ENCODE measurements at places on chromosomes 1 and 21. TPM values are rescaled to one million over a fixed set of nuclear protein-coding genes. Genes with fewer than 3 reads are reported as not detected.

DNA sequence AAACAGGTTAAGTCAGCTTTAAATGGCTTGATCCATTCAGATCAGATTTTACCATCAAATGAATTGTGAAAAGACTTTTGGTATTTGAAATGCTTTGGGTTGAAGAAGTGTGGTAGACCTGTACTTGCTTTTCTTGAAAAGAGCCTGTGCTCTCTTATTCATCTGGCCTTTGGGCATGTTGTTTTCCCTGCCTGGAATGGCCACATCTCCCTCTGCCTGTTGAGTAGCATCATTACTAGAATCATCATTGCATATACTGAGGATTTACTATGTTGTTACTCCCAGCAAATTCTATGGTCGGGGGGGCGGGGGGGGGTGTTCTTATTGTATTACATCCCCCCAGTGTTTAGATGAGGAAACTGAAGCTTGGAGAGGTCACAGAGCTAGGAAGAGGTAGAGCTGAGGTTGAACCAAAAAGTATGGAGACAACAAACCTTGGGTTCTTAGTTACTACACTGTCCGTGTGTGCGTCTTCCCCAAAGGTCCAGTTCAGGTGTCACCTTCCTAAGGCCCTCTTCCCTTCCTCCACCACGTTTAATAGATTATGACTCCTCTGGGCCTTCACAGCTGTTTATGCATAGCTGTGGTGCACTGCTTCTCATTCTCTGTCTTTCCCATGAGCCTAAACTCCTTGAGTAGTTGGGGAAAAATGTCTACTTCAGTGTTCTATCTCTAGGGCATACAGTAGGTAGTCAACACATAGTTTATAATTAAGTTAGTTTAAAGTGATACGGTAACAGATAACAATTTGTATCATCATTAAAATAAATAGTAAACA is 246.4 kb upstream of the HOOK1 start:
- DNase-seq: peak; percentile 35

DNA sequence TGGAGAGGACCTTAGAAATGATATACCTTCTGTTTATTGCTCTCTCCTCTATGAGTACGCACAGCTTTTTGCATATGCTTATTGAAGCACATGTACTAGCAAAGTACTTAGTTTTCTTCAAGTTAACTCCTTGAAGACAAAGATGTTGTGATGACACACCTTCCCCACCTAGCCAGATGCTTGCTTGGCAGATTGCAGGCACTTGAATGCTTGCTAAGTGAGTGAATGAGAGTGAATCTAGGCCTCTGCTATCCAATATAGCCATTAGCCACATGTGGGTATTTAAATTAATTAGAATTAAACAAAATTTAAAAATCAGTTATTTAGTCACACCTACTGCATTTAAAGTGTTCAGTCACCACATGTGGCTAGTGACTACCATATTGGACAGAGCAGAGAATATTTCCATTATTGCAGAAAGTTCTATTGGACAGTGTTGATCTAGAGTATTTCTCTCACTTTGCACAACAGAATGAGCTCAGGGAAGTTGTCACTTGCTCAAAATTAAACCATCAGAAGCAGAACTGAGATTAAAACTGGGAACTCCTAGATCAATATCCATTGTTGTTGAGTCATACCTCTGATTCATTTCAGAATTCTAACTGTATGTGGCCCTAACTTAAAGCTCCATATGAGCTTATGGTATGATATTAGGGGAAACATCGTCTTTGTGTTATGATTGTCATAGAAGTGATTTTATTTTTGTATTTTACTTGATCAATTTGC is 8.6 kb upstream of the EEIG2 start:
- peak; percentile 31 for DNase-seq

- DNase-seq: no peak
These were observed 2.7 kb upstream of the SLC5A9 start for GRCh38 chr1:48219803-48220202.

DNA sequence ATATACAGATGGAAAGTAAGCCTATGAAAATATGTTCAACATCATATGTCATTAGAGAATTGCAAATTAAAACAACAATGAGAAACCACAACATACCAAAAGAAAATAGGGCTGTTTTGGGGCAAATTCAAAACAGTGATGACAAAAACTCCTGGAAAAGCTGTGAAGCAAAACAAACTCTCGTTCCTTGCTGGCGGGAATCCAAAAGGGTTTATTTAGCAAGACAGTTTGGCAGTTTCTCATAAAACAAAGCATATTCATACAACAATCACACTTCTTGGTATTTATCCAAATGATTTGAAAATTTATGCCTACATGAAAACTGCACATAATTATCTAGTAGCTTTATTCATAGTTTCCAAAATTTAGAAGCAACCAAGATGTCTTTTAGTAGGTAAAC is 44.4 kb downstream of the COL11A1 start:
- DNase-seq: no peak

DNA sequence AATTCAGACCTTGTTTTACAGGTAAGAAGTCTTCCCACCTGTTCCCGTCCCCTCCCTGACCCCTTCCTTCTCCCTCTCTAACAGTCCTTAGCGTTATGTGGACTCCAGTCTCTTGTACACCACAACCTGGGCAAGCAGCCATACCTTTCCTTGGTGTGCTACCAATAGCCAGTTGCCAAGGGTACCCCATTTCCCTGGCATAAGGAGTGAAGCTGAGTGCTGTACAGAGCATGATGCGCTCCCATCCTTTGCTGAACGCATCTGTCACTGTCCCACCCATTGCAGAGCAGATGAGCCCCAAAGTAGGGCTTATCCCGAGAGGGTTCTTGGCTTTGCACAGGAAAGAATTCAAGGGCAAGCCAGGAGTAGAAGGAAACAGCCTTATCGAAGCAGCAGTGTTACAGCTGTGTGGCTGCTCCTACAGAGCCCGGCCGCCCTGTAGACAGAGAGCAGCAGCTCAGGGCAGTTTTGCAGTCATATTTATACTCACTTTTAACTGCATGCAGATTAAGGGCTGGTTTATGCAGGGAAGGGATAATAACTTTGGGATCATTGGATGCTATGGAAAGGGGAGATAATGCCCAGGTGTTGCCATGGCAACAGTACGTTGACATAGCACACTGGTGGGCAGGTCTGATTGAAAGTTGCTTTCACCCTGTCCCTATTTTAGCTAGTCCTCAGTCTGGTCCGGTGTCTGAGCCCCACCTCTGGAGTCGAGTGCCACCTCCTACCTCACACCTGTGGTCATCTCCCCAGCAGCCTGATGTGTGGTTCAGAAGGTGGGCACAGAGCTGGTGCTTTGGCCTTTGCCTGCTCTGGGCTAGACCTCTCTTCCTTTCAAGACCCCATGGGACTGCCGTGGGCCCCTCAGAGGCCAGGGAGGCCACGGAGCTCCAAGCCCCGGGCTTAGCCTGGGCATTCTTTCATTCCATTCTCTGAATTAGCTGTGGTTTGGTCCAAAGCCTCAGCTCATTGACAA is 5.1 kb downstream of the FHAD1 start:
- DNase-seq: no peak

DNA sequence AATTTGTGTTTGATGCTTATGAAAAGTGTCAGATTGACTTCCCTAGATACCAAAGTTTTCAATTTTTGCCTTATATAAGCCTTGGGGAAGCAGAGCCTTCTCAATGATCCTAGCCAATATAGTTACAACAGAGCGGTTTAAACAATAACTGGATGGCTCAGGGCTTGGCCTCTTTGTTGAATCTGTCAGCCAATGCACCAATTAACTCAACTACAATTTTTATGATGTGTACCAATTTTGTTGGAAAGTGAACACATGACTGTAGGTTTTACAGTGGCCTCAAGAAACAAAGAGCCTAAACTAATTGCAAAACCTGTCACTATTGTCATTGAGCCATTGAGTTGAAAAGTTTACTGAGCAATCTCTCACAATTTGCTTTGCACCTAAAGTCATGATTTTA is 71.6 kb upstream of the RGS18 start:
- DNase-seq: no peak

- peak; percentile 69 for DNase-seq
These were observed 32.7 kb upstream of the ETV3 start for GRCh38 chr1:157170677-157171515.

GRCh38 chr1:179121159-179121938 is 39.5 kb downstream of the TOR3A start:
- peak; percentile 68 for DNase-seq

DNA sequence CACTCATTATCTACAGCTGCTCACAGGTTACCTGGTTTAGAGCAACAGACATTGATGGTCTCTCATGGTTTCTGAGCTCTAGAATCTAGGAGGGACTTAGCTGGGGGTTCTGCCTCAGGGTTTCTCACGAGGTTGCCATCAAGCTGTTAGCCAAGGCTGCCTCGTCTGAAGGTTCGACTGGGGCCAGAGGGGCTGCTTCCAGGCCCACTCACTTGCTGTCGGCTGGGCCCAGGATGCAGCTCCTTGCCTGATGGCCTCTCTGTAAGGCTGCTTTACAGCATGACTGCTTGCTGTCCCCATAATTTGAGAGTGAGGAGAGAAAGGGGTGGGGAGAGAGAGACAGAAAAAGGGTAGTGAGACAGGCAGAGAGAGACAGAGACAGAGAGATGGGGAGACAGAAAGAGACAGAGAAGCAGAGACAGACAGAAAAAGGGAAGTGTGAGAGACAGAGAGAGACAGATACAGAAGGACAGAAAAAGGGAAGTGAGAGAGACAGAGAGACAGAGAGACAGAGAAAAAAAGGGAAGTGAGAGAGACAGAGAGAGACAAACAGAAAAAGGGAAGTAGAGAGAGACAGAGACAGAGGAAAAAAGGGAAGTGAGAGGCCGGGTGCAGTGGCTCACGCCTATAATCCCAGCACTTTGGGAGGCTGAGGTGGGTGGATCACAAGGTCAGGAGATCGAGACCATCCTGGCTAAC is 106.8 kb upstream of the C1orf174 start:
- no peak for DNase-seq

DNA sequence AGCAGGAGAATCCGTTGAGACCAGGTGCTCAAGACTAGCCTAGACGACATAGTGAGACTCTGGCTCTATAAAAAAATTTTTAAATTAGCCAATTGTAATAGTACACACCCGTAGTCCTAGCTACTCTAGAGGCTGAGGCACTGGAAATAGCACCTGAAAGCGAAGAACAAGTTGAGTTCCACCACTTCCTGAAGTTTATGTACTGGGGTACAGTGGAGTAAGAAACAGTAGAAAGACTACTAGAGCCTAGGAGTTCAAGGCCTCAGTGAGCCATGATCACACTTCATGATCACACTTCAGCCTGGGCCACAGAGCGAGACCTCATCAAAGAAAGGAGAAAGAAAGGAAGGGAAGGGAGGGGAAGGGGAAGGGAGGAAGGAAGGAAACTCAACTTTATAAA is 19.8 kb downstream of the RSBN1 start:
- peak; percentile 23 for DNase-seq

- DNase-seq: no peak
These were observed 7.6 kb upstream of the ENAH start for GRCh38 chr1:225660544-225660946.

GRCh38 chr21:27734146-27734545 is 767.3 kb upstream of the ADAMTS5 start:
- DNase-seq: peak; percentile 17

GRCh38 chr1:7298749-7299151 is 472.3 kb upstream of the VAMP3 start:
- DNase-seq: peak; percentile 7

GRCh38 chr21:43861706-43862105 is 3.3 kb upstream of the AGPAT3 start:
- no peak for DNase-seq

DNA sequence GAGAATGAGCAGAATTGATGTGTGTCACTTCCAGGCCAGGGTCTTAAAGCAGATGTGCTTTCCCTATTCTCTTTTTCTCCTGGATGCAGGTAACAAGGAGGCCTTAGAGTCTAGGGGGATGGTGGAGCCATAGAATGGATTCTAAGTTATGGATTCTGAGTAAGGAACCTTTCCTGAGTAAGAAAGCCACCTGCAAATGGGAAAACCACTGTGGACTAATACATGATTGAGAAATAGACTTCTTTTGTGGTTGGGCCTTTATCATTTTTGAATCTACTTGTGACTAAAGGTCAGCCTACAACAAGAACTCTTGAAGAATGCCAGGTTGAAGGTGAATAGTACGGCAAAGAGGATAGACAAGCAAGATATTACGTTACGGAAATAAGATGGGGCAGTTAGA is 116.1 kb downstream of the CDC7 start:
- DNase-seq: no peak

- peak; percentile 54 for DNase-seq
These were observed 992 bp downstream of the TENT5C start for GRCh38 chr1:117606649-117607430.

DNA sequence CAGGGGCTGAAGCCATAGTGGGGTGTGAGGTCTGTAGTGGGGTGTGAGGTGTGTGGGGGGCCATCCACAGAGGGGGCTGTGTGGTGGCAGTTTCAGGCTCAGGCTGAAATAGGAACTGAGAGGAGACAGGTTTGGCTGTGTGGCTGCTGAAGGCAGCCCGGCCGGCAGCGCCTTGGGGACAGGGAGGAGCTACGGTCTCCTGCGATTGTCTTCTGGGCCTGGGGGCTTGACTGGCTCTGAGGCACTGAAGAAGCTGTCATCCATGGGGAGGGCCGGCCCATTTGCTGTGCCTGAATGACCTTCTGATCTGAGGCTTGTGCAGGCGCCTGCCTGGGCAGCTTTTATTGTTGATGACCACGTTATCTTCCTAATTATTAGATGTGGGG is 10.0 kb upstream of the TTC34 start:
- DNase-seq: no peak

- DNase-seq: peak; percentile 40
These were observed 18.0 kb downstream of the INKA2 start for GRCh38 chr1:111720977-111721786.

DNA sequence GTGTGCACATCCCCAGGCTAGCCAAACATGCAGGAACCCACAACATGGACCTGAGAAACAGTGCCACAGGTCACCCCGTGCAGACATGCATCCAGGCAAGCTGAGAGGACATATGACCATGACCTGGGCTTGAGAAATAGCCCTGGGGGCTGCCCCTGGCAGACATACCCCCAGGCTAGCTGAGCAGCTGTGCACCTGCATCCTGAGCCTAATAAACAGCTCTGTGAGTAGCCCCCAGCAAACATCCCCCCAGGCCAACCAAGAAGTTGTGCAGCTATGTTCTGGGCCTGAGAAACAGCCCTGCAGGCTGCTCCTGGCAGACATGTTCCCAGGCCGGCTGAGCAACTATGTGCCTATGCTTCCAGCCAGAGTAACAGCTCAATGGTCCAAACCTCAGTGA is 14.5 kb downstream of the OLFML3 start:
- DNase-seq: no peak

The ACTN2 gene
- total RNA-seq: not detected

The CD1B gene
- not detected for total RNA-seq

The LHX8 gene
- not detected for total RNA-seq

The CRP gene
- not detected for total RNA-seq

The LCE1D gene
- total RNA-seq: not detected

The ATXN7L2 gene
- 9.2 TPM for total RNA-seq

The HORMAD1 gene
- not detected for total RNA-seq

The SYCP1 gene
- total RNA-seq: not detected

The PSMD4 gene
- total RNA-seq: 469 TPM

The SDE2 gene
- 30.2 TPM for total RNA-seq

The WDR3 gene
- total RNA-seq: 38.2 TPM

The PTCH2 gene
- total RNA-seq: not detected

The TMEM51 gene
- 20.8 TPM for total RNA-seq

The EXO1 gene
- total RNA-seq: 53.6 TPM
